HepG2 (cell line): ENCODE measurements at places on chromosomes 12 and 14.

DNA sequence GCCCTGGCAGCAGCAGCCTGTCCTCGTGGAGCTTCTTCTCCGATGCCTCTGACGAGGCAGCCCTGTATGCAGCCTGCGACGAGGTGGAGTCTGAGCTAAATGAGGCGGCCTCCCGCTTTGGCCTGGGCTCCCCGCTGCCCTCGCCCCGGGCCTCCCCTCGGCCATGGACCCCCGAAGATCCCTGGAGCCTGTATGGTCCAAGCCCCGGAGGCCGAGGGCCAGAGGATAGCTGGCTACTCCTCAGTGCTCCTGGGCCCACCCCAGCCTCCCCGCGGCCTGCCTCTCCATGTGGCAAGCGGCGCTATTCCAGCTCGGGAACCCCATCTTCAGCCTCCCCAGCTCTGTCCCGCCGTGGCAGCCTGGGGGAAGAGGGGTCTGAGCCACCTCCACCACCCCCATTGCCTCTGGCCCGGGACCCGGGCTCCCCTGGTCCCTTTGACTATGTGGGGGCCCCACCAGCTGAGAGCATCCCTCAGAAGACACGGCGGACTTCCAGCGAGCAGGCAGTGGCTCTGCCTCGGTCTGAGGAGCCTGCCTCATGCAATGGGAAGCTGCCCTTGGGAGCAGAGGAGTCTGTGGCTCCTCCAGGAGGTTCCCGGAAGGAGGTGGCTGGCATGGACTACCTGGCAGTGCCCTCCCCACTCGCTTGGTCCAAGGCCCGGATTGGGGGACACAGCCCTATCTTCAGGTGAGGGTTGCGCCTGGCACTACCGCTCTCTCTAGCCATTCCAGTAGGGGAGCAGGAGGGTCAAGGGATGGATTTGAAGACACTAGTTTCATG, 2.1 kb downstream of the NFATC4 start:
- DNase-seq: no peak

- DNase-seq: no peak
Observed at GRCh38 chr12:88298761-88299242, 156.7 kb downstream of the TMTC3 start.

- DNase-seq: no peak
Observed at GRCh38 chr14:96635850-96636249, 133.7 kb downstream of the PAPOLA start.

DNA sequence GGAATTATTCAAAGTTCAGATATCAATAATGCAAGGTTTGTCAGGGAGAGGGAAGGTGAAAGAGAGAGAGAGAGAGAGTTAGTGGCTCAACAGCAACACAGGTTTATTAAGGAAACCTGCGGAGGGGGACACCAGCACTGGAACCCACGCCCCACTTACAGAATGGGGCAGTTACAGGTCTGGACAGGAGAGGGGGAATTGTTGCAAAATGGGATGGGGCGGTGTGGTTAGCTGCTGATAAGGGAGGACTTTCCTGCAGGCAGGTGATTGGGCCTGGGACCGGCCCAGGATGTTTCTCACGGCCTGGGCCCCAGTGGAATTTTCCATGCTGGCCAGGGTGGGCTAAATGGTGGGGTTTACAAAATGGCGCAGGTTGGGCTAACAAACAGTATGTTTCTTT, 278.2 kb upstream of the SLC16A7 start:
- no peak for DNase-seq

- DNase-seq: no peak
Observed at GRCh38 chr12:95198914-95199313, 18.4 kb downstream of the FGD6 start.

- no peak for DNase-seq
Observed at GRCh38 chr12:101634724-101635123, 40.0 kb downstream of the MYBPC1 start.

DNA sequence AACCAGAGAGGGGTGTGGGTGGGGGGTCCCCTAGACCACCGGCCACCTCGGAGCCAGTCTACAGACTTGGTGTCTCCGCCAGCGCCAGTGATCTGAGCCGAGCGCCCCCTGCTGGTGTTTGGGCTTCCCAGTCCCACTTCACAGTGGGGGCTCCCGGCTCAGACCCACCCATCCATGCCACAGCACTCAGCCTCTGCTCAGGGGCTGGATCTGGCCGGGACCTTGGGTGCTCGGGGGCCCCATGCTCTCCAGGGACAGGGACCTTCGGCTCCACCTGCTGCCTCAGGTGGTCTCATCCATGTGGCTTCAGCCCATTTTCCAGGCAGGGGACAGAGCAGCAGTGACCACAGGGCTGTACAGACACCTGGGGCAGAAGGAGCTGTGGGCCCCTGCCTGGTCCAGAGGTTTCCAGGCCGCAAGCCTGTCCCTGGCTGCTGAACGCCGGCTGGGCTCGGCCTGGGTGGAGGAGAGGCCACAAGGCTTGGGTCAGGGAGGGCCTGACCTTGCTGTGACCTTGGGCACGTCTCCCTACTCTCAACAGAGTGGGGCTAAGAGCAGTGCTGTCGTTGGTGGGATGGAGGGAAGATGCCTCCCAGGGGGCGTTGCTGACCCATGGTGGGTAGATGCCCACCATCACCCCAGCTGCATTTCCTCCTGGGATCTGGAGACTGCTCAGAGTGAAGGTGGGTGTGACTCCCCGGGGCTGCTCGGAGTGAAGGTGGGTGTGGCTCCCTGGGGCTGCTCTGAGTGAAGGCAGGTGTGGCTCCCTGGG, 86.3 kb downstream of the KIF26A start:
- DNase-seq: no peak

DNA sequence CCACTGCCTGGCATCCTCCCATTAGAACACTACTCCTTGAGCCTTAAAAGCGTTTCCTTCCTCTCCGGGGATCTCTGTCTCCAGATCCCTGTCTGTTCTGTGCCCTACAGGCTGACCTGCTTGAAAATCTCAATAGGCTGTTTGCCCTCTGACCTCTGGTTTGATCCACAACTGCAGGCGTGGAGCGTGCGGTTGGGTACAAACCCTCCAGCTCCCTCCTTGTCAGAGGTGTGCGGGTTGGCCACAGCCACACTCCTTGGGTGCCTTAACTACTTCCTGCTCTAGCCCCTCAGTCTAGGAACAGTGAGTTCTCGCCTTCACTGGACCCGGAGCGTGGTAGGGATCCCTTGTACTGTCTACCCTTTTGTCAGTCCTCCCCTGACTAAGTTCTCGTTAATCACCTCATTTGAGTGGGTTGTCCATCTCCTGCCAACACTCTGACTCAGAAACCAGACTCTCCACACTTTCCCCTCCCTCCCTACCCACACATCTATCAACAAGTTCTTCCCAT, 33.1 kb downstream of the CMKLR1 start:
- DNase-seq: no peak

DNA sequence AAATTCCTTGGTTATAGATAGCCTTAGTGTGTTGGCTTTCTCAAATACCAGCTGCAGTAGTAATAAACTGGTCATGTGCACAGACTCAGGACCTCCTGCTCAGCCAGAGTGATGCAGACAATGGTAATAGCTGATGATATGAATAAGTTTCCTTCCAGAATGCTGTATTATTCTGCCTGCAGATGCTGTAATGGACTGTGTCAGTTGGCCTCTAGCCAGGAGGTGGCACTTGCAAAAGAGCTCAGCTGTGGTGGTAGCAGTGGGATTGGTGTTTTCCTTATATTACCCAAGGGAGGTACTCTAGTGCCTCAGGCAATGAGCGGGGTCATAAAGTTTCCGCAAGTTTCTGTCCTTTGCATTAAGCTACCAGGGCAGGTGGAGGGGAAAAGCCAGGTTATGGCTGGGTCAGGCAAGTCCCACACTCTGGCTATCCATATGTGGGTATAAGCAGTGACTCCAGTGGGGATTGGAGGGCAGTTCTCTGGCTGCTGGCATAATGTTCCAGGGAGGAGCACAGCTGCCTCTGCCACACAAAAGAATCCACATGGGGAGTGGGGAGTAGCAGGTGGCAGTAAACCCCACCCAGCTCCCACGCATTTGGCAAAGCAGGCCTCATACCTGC, 14.0 kb upstream of the MUCL1 start:
- DNase-seq: no peak

- no peak for DNase-seq
Observed at GRCh38 chr14:95495538-95496025, 20.9 kb downstream of the SYNE3 start.

- no peak for DNase-seq
Observed at GRCh38 chr12:94898388-94898787, 105.1 kb downstream of the NDUFA12 start.
